ENCODE measurements at places on chromosomes 11 and 22.

GRCh38 chr11:3086114-3086513 is 28.9 kb upstream of the CARS1 start:
- no peak for DNase-seq

DNA sequence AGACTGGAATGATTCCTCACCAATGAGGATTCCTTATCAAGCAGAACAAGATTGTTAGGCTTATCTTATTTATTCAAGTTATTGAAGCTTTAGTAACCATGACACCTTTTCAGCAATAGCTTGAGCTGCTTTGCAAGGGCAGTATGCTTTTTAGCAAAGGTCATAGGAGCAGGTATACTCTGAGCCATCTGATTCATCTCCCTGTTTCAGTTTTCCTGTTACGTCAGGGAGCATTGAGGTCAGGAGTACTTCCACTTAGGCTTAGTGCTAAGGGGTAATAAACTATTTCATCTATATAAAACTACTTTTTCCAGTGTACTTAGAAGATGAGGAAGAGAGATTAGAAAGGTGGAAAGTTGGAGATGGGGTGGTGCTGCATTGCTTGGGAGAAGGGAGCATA is 17.7 kb upstream of the ANKRD42 start:
- DNase-seq: no peak

- DNase-seq: no peak
Observed at GRCh38 chr11:131865860-131866259, 495.4 kb downstream of the NTM start.

DNA sequence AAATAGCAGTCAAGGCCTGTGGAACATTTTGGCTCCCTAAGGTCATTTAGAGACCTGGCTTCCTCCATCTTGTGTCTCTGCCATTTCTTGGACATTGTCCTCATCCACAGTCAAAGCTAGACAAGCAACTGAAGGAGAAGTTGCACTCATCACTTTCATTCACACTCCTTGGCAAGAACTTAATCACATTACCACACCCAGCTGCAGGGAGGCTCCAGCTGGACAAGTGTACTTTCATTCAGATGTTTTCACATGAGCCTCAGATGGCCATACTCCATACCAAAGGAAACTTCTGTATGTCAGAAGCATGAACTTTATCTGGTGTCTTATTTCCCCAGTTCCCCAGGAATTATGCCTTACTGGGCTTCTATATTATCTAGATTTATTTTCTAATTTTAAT is 537.4 kb downstream of the TMEM135 start:
- no peak for DNase-seq

DNA sequence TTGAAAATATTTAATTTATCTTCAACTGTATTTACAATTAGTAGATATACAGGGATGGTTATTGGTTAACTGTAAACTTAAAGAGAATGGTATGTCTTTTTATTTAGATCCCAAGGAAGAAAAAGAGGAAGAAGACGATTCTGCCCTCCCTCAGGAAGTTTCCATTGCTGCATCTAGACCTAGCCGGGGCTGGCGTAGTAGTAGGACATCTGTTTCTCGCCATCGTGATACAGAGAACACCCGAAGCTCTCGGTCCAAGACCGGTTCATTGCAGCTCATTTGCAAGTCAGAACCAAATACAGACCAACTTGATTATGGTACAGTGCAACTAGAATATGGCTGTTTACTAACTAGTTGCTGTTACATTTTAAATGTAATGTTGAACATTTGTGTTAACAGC is 12.7 kb upstream of the CNTF start:
- DNase-seq: no peak

DNA sequence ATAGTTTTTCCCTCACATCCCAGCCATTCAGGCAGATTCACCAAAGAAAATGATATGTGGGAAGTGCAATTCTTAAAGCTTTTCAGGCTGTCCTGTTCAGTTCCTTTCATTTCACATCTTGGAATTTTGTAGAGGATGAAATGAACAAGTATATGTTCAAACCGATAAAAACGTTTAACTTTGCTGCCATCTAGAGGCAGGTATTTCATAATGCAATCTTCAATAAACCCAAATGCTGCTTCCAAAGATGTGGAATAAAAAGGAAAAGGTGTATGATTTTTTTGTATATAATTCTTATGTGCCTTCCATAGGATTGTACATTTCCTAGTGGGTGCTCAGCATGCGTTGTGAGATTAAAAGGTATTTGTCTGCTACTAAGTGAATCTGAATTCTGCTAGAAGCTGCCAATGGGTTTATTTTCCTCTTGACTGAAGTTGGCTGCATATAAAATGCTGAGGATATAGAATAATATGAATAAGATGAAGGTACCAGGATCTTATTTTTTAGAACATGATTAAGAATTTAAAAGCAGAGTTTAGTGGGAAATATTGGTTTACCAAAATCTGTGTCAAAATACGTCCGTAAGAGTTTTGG is 199.3 kb downstream of the PGR start:
- DNase-seq: no peak

GRCh38 chr11:129223701-129224149 is 31.6 kb upstream of the ARHGAP32 start:
- DNase-seq: no peak

- no peak for DNase-seq
Observed at GRCh38 chr11:47987310-47987709, 7.0 kb downstream of the PTPRJ start.

- no peak for DNase-seq
Observed at GRCh38 chr11:121671283-121672168, 218.8 kb upstream of the SORL1-AS1 start.

DNA sequence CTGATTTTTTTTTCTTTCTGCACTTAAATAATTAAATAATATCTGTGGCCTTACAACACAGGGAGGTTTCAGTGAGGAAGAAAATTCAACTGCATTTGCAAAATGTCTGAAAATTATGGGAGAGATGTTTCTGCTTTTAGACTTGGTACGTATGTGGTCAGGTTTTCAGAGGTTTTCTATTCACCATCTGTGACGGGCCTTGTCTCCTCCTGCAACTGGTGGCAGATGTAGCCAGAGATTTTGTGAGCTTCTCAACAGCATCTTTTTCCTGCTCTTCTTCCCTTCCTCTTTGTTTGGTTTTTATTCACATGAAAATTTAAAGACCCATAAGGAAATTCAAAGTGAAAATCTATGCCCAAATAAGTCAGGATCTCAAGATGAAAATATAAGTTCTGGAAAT is 38.3 kb downstream of the ZBTB16 start:
- no peak for DNase-seq

GRCh38 chr22:43847376-43848289 is 14.7 kb downstream of the SULT4A1 start:
- no peak for DNase-seq
